Activated naive CD8-positive, alpha-beta T cell treated with anti-CD3 and anti-CD28 coated beads for 36 hours (primary cell): ENCODE measurements at places on chromosomes 5 and 9.

- DNase-seq, result no peak
These were observed 20.2 kb downstream of the ZBED3 start for GRCh38 chr5:77066823-77067442.

DNA sequence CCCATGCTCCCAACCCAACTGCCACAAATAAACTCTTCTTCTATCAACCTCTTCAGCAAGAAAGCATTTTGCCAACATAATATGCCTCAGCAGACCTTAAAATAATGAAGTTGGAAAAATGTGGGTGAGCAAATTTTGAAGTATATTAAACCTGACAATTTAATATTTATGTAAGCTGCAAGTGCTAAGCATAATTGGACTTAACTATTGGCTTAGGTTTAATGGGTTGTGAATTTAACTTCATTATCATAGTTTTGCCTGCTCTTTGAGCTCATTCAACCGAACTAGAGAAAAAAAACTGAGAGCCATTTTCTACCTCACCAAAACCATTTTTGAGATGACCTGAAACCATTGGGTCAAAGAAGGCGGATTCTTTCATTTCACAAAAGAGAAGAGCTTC is 805.5 kb upstream of the DMAC1 start:
- DNase-seq, result no peak

GRCh38 chr9:121947775-121948174 is 145.3 kb downstream of the TTLL11 start:
- DNase-seq, result no peak

- no peak for DNase-seq
These were observed 93.0 kb upstream of the ZNF608 start for GRCh38 chr5:124839371-124839998.

GRCh38 chr9:136189394-136190236 is 15.3 kb downstream of the LHX3 start:
- no peak for DNase-seq

GRCh38 chr5:139392678-139393496 is 2.0 kb downstream of the PROB1 start:
- peak; percentile 92 for DNase-seq

DNA sequence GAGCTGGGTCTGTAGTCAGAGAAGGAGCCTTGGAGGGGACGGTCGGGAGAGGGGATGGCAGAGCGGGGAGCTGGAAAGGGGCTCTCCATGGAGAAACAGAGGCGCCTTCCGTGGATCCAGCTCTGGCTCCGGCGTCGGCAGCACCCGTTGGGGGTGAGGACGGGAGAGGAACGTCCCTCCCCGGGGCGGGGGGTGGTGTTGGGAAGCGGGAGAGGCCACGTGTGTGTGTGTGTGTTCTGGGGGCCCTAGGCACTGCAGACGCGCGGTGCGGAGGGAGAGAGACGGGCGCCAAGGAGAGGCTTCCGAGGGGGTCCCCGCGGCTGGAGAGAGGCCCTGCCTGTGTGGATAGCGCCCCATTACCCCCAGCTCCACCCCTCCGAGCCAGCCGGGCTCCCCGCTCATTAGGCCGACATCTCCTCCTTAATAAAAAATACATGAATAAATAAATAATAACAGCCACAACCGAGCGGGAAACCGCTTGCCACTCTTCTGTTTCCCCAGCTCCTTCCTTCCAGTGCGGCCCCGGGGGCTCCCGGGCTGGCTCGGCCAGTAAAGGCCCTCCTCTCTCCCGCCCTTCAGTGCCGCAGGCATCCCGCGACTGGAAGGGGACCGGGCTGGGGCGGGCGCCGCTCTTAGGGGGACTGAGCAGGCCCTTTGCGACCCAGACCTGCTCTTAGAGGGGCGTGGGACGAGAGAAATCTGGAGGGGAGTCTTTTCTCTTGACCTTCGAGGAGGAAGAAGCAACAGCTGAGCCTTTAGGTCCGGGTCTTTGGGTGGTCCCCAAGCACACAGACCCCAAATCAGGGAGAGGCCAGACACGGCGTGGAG is 71.3 kb upstream of the ARAP3 start:
- DNase-seq, result no peak

GRCh38 chr5:159785656-159786055 is 130.6 kb upstream of the ADRA1B start:
- DNase-seq, result no peak

DNA sequence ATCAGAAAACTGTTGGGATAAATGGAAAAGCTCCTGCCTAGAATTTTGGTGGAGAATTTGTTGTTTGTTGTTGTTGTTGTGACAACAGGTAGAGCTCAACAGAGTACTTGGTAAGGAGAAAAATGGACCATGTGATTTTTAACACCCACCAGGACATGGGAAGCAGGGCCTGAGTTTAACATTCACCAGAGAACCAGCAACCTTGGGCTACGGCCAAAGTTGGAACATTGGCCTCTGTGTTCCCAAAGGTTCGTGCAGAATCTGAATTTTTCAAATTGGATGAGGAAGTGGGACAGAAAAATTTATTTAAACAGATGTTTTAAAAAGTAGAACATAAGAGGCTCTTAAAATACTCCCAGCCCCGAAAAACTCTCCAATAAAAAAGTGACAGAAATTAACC is 127.0 kb downstream of the GNA14 start:
- DNase-seq, result no peak

DNA sequence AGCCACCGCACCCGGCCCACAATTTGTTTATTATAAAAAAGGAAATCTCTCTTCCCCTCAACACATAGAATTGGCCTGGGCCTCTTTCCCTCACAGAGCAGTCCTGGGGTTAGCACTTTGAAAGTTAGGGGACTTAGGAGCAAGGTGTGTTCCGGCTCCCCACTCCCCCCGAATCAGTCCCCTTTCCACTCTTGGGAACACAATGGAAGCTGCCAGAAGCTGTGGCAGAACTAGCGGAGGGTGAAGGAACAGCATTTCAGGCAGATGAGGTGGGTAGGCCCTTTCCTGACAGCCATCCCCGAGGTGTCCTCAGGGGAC is 16.4 kb upstream of the C5orf47 start:
- DNase-seq, result no peak

DNA sequence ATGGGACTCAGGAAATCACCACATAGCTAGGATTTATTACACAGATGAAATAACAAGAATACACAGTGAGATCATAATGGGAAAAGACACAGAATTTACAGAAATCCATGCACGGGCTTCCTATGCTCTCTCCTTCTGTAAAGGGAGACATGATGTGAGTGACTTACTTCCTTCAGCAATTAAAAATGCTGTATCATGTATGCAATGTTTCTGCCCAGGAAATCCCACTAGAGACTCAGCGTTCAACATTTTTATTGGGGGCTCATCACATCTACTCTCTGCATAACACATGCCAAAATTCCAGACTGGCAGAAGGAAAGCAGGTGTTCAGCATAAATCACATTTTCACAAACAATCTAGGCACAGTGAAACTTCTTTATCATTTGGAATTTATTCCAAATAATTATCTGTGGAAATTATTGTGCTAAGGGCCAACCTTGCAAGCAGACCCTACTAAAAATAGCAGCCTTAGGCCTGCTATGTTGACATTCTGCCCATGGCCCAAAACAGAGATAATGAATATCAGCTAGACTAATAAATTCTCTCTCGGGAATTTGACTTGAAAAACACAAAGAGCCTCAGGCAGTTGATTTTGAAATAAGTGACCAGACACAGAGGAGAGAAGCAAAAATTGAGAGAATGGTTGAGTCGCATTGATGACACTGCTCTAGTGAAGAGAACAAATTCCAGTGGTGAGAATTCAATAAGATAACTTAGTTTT is 31.4 kb upstream of the SELENOP start:
- no peak for DNase-seq

- DNase-seq, result no peak
These were observed 3.1 kb upstream of the CAMLG start for GRCh38 chr5:134735243-134735642.

GRCh38 chr5:45038366-45038987 is 229.7 kb downstream of the MRPS30 start:
- DNase-seq, result no peak

- DNase-seq, result no peak
These were observed 99.4 kb downstream of the OXCT1 start for GRCh38 chr5:41770799-41771198.

DNA sequence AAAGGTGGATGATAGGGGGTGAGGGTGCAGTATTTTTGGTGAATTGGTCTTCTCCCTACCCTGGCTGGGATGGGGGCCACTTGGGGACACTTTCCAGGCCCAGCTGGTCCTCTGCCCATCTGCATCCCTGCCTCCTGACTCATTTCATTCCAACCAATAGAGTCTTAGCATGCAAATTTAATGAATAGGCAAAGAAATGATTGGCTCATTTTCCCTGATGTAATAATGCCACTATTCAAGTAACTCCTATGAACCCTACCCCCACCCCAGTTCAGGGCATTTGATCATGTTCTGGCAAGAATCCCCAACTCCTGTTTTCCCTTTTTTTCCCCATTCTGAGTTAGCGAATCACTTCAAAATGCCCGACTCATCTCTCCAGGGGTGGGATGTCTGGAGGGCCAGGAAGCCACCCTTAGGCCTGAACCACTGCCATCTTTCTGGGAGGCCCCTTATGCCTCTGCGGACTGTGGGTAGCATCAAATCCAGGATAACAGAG is 56.7 kb downstream of the PCDH1 start:
- DNase-seq, result no peak

DNA sequence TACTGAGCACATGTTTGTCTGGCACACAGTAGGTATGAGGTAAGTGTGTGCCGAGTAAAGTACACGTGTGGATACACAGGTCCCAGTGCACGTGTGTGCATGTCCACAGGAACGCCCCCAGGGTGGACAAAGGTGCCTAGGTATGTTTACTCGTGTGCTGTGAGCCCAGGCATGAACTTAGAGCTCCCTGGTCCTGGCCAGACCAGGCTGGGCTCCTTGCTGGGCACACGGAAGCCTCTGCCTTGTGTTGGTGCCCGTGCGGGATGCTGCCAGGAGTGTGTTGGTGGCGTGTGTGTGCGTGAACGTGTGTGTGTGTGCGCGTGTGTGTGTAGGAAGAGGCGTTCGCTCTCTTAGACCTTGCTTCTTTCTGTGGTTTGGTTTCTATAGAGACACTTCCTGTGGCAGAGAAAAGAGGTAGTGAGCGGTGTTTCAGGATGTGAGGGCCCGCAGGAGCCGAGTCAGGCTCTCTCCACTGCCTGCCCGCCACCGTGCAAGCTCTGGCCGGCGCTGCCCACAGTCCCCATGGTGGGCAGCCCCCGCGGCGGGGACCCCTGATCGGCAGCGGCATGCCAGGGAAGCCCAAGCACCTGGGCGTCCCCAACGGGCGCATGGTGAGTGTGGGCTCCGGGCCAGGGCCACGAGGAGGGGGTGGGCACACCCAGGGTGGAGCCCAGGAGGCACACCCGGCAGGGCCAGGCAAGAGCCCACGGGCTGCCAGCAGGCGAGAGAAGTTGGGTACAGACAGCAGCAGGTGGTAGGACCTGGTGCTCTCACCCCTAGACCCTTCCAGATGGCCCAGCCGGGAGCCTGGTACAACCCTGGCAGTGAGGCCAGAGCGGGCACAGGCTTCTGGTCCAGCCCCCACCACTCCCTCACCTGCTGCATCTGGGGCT is at the start of gene RGS14:
Gene RGS14 (plus strand): TSS at position 466 of the 893 bp plus-strand sequence. CDS start 101 bp downstream, at position 567.
- DNase-seq, result peak; percentile 67

DNA sequence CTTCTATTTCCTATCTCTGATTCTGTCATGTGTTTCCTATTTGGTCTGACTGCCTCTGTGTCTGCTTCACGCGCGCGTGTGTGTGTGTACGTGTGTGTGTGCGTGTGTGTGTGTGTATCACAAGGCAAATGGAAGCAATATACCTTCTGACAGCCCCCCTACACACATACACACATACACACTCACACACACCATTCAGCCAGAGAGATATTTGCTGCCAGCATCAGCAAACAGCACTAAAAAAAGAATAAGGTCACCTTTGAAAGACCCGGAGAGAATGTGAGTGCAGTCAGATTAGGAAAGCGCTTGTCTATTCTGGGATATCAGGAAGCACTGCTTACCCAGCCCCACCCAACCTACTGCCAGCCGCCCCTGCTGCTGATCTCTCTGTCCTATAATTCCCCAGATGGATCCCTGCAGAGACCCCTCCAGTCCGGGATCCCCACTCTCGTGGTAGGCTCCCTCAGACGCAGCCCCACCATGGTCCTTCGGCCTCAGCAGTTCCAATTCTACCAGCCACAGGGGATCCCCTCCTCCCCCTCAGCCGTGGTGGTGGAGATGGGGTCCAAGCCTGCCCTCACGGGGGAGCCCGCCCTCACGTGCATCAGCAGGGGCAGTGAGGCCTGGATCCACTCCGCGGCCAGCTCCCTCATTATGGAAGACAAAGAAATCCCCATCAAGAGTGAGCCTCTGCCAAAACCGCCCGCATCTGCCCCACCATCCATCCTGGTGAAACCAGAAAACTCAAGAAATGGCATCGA is 45.7 kb downstream of the PLAC8L1 start:
- no peak for DNase-seq

- DNase-seq, result no peak
These were observed 49.1 kb downstream of the G3BP1 start for GRCh38 chr5:151820903-151821302.

DNA sequence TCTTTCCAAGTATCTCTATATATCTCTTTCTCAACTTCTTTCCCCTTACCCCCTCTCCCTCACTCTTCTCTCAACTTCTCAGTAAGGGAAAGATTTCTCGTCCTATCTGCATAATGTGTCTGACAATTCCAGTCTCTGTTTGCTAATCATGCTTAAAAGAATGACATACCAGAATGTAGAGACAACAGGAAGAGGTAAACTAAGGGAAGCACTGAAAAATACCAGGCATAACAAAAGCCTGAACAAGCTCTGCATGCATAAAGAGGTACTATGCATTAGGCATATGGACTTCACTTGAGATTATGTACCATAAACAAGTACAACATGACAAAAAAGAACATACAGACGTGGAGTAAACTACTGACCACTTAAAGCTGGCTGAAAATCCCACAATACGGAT is 62.6 kb downstream of the SEMA5A start:
- DNase-seq, result no peak

DNA sequence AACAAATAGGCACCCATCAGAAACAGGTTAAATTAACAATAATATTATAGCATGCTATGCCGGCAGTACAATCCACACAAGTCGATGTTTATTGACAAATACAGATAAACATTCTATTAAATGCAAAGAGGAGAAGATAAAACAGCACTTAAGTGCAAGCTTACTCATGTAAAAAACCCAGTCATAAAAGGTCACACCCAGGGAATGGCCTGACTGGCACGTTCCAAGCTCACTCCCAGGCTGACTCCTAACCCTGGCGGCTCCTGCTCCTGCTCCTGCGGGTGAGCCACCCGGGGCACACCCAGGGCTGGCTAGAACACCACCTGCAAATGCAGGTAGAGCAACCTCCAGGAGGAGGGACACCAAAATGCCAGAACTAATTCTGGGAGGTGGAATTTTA is 66.9 kb downstream of the SEMA4D start:
- no peak for DNase-seq

- DNase-seq, result peak; percentile 47
These were observed 859 bp downstream of the CSNK1G3 start for GRCh38 chr5:123512611-123513461.
